ENCODE measurements at places on chromosomes 16 and 17.

DNA sequence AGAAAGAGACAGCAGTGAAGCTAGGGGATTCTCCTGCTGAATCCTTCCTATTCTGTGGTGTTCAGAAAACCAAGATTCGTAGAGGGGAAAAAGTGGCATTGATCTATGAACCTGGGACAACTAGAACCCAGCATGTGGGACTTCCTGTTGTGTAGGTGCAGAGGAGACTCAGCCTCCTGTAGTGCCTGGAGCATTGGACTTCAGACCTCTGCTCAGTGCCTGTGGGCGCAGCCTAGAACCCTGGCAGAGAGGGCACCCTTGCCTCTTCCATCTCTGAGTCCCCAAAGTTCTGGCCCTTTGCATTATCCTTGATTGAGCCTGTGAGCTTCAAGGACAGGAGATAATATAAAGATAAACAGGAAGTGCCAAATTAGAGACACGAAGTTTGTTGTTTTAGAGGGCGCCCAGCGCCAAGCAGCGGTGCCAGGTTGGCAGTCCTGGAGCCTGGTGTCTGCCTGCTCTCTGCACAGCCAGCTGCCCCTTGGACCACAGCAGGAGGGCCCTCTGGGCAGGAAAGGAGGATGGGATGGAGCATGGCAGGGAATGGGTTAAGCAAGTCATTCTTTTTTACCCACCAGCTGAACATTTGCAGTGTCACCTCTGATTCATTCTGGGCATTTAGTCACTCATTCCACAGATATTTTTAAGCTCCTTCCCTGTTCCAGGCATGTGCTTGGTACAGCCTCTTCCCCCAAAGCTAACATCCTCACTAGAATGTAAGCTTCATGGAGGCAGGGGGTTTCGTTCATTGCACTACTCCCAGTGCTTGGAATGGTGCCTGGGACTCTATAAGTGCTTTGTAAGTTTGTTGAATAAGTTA lies 11.9 kb upstream of the SP6 start:
- DNase-seq, result no peak

DNA sequence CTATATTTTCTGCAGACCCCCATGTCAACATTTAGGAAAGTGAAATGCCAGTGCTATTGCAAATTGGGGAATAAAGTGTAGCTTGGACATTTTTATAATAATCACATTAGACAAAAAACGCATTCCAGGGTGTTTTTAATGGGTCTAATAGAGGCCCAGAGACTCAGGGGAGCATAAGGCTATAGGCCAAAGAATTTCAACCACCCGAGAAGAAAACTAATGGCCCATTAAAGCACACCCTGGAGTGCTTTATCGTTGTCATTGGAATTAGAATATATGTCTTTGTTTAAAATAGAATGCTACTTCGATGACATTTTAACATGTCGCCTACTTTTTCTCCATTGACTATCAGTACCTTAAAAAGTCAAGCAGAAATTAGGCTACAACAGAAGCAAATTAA lies 414.1 kb upstream of the CDH8 start:
- DNase-seq, result no peak

- DNase-seq, result no peak
Measured at GRCh38 chr16:503150-504071, 24.1 kb upstream of the CAPN15 start.

DNA sequence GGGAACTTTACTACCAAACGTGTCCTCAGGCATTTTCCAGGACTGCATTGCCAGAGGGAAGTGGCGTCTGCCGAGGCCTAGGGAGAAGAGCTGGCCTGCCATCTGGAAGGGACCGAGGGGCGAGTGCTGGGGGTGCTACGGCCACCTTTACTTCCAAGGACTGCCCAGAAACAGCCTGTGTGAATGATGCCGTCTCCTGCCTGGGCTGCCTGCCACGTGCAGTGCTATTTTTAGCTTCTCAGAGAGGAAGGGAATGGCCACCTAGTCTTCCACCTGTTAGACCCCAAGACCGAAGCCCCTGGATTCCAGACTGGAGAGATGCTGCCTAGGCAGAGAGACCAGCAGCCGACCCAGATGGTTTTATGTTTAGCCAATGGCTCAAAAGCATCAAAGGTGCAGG lies 57.2 kb downstream of the VAC14 start:
- DNase-seq, result no peak

DNA sequence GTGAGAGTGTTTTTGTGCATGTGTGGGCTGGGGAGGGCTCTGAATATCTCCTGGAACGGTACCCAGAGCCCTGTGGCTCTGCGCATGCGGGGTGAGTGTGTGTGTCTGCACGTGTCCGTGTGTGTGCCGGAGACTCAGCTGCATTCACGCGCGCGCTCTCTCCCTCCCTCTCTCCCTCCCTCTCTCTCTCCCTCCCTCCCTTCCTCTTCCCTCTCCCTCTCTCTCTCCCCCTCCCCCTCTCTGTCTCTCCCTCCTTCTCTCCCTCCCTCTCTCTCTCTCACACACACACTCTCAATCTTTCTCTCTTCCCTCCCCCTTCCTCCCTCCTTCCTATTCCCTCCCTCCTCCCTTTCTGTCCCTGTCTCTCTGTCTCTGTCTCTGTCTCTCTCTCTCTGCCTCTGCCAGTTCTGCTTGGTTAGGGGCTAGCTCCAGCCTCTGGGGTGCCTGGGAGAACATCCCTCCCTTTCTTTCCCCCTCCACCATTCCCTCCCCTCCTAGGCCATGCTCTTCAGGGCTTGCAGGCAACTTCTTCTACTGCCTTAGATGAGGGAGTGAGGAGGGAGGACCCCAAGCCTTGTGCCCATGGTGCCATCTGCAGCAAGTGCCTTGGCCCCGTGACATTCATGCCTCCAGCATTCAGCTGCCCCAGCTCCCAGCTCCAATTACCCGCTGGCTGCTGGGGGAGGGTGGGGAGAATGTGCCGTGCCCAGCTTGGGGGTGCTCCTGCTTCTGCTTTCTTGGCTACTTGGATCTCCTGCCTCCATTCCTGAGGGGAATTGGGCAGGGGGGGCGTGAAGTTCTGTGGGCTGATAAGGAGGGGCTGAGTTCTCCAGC lies 6.4 kb downstream of the THRA start:
- DNase-seq, result peak; percentile 86

DNA sequence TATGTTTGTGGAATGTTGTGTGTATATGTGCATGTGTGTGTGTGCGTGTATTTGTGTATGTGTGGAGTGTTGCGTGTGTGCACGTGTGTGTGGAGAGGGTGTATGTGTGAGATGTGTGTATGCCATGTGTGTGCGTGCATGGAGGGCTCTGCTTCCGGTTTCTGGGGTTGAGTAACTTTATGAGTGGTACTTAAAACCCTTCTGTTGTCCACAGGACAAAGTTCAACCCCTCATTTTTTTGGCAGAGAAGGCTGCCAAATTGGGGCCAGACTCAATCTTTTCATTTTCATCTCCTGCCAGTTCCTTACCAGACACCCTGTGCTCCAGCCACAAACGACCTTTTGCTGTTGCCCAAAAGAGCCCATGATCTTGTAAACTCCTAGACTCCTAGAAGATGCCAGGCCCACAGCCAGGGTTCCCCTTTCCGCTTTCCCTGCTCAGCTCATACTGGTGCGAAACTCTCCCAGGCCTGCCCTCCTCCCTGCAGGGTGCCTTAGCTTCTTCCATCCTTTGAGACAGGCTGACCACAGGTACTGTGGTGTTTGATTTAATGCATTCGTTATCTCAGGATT lies 100.2 kb downstream of the CMIP start:
- DNase-seq, result no peak

GRCh38 chr16:10971560-10971961 lies 27.2 kb downstream of the CLEC16A start:
- no peak for DNase-seq

DNA sequence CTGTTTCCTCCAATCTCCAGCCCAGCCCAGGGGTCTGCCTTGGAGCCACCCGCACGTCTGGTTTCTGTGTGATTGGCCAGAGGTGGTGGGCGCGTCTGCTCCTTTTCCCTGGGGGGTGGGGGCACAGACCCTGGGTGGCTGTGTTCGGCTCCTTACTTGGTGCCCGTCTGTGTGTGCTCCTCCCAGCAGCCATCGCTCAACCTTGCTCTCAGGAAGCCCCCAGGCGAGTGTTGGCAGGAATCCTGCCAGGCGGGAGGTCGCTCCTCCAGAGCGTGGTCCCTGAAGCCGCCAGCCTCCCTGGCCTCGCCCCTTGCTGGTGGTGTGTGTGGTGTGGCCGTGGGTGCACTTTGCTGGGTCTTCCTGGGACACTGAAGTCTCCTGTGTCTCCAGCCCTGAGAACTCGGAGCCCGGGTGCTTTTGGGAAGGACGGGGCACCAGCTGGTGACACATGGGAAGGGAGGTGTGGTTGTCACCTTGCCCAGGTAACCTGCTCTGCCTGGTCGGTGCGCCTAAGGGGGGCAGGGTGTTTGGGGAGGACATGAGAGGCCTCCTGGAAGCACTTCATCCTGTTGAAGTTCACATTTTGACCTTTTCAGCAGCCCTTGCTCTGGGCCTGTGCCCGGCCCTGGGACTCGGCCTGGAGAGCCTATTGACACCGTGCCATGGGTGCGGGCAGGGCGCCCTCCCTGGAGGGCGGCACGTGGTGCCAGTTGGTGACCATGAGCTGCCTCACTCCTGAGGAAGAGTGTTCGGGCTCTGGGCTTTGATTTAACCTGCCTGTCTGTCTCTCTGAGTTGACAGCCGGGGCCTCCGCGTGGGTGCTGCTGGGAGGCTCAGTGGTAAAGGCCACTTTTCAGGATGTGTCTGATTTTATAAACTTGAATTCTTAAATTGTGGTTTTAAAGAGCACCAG lies 49.0 kb upstream of the ZNF750 start:
- DNase-seq, result no peak

DNA sequence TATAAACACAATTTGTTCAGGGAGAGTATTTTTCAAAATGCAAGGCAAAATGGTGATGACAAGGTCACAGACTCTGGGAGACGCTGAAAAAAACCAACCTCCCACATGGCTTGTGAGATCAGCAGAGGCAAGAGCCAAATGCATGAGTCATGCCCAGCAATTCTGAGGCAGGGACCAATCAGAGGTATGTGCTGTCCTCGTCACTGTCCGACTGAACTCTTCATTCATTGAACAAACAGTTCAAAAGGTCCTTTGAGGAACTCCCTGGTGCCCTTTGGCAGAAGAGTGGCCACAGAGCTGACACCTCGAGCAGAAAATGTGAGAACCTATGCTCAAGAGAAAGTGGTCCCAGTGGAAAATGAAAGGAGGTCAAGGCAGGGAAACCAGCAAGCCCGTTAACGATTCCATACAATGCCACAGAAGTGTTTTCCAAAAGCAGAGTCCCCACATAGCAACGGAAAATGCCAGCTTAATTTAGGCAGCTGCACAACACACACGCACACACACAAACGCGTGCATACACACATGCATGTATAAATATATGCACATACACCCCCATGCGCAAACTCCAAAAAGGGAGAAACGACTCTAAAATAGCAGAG lies 50.9 kb downstream of the CDH11 start:
- peak; percentile 51 for DNase-seq

- DNase-seq, result no peak
Measured at GRCh38 chr16:30139583-30140481, 16.8 kb upstream of the MAPK3 start.

- DNase-seq, result no peak
Measured at GRCh38 chr16:72898216-72898825, 149.6 kb downstream of the ZFHX3 start.

DNA sequence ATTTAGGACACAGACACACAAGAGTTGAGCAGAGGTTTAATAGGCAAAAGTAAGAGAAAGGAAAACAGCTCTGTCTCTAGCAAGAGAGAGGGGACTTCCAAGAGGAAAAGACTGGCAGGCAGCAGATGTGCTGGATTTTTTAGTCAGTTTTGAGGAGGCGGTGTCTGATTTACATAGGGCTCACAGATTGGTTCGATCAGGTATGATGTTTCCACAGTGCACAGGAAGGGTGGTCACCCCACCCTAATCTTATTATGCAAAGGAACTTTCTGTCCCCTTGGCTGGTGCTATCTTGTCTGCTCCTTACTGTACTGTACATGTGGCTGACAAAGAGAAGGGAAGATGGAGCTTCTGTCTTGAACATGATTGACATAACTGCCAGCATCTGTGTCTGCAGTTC lies 25.3 kb downstream of the BFAR start:
- DNase-seq, result no peak

DNA sequence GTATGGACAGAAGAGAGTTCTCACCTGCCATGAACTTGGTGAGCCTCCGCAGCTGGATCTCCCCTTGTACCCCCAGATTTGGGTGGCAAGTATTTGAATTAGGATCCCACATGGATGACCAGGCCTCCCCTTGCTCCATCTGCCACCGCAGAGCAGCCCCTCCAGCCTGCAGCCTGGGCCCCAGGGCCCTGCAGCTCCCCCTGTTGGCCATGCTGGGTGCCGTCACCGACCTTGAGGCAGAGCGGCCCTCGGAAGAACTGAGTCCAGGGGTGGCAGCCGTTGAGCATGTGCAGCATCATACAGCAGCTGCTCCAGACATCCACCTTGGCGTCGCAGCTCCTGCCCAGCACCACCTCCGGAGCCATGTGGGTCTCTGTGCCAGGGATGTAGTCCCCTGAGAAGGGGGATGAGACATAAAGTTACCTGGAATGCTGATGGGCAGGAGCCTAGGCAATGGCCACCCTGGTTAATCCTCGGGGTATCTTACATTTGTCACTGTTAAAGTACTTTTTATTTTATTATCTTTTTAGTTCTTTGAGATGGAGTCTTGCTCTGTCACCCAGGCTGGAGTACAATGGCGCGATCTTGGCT lies 9.0 kb upstream of the SPATA32 start:
- no peak for DNase-seq

DNA sequence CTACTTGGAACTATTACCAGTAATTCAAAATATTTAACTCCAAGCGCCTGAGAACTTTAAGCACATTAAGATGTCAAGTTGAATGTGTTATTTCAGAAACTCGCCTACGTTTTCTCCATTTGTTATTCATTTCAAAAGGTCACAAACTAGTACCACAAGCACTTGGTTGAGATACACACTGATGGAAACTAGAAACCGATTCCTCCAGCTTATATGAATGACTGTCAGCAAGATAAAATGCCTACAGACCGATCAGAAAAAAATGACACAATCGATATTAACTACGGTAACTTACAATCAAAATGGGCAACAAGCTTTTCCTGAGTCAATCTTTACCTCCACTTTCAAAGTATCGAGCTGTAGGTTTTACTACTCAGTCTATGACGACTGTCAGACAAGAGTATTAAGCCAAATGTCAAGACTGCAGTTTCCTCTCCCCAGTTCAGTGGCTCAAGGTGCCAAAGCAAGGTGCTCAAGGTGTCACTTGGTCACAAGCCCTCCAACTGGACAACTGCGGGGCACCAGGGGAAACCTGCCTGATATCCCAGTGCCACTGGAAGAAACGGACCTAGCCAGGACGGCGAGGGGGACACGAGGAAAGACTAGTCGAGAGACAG lies 678 bp downstream of the SRP68 start:
- DNase-seq, result no peak

DNA sequence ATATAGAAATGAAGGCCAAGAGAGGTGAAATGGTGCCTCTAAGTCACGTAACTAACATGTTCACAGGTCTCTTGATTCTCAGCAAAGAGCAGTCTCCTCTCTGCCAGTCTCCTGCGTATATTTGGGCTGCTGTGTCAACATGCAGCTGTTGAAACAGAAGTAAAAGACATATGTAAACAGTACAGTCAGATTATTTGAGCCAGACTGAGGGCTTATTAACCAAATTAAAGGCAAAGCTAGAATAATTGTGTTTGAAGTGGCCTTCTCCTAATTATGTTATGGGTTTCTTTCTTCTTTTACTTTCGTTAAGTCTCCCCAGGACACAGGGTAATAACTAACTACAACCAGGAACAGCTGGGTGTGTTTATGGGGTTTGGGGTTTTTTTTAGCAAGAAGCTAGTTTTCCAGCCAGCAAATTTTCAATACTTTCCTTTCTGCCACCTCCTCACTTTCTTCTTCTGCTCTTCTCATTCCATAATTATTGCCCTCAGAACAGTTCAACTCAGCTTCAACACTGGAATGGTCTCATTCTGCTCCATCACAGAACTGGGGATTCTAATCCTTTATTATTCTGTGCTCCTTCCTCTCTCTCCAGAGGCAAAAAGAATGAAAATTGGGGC lies 18.4 kb downstream of the G6PC1 start:
- DNase-seq, result no peak

Measured in thoracic aorta (tissue), 2 donors.